ENCODE measurements at places on chromosomes 1 and 21. TPM values are rescaled to one million over a fixed set of nuclear protein-coding genes. Genes with fewer than 3 reads are reported as not detected.
A peak's percentile ranks its signal among the peaks of the same experiment; 100 is the strongest.

- no peak for DNase-seq
Measured at GRCh38 chr1:185585770-185586169, 148.4 kb upstream of the HMCN1 start.

DNA sequence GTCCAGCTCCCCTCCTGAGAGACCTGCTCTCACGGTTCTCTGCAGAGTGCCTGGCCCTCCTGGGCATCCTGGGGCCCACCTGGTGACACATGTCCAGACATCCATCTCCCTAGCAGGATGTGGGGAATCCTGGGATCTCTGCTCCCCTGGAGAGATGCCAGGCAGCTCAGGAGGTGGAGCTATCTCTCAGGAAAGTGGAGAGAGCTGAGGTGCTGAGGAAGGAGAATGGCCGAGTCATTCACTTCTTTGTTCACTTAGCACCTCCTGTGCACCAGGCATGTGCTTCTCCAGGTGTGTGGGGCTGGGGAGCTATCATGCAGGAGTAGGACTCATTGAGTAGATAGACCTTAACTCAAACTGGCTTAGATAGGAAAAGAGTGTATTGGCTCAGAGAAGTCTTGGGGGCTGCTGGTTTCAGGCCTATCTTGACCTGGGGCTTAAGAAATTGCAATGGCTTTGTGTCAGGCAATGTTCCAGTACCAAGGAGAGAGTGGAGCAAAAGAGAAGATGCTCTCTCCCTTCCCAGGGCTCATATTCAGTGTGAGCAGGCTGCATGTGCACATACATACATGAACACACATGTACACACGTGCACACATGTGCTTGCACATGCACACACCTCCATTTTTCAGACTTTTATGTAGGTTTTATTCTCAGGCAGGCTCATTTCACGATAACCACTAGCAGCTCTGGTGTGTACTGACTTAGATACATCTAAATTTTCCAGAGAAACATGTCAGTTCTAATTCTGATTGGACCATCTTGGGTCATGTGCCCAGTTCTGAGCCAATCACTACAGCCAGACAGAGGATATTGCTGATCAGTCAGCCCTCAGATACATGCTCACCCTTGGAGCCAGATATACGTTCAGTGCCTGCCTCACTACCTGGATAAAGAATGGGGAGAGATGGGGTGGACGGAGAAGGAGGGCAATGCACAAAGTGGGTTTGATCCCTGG is 437.6 kb downstream of the PTPRU start:
- no peak for DNase-seq

The SNAP47 gene
- total RNA-seq: 35.9 TPM

The MROH9 gene
- total RNA-seq: 0.27 TPM

DNA sequence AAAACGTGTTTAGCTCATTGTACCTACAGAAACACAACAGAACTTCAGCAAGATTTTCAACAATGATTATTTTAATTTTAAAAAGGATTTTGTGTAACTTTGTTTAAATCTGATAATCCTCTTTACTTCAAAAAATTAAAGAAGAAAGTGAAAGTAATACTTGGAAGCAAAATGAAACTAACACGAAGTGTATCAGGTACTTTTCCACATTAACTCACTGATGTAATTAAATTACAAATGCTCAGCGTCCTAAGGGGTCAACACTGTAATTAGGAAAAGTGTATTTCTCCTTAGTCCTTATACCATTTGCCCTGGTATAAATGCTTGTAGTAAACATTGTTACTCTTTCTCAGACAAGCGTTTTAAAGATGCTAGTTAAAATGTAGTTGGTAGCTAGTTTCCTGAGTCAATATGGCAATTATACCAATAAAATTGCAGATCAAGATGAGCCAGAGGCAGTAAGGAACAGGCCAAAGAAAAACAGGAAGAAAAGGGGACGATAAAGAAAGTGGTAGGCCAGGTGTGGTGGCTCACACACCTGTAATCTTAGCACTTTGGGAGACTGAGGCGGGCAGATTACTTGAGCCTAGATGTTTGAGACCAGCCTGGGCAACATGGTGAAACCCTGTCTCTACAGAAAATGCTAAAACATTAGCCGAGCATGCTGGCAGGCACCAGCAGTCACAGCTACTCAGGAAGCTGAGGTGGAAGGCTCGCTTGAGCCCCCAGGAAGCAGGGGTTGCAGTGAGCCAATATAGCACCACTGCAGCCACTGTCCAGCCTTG is 553.0 kb downstream of the SMYD3 start:
- DNase-seq: no peak

DNA sequence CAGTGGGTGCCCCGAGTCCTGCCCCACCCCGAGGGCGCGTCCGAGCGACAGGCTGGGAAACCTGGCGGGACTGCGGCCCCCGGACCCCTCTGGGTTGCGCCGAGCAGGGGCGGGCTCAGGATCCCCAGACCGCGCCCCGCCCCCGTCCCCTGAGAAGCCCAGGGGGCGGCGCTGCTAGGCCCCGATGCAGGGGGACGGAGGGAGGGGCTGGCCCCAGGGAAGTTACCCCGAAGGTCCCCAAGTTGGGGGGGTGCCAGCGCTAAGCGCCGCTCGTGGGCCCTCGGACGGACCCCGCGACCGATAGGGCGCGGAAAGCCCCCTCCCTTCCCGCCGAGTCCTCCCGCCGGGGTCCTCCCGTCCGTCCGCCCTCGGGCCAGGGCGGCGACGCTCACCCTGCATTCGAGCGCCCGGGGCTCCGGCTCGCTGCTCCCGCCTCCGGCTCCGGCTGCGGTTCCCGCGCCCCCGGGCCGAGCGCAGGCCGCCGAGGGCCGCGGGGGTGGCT is 414 bp downstream of the GPR153 start:
- DNase-seq: no peak

- peak; percentile 90 for DNase-seq
Measured at GRCh38 chr1:59994302-59995198, 68.0 kb upstream of the CYP2J2 start.

- DNase-seq: no peak
Measured at GRCh38 chr1:187551061-187551460, 722.3 kb downstream of the PLA2G4A start.

The ETS2 gene
- total RNA-seq: 62.6 TPM

DNA sequence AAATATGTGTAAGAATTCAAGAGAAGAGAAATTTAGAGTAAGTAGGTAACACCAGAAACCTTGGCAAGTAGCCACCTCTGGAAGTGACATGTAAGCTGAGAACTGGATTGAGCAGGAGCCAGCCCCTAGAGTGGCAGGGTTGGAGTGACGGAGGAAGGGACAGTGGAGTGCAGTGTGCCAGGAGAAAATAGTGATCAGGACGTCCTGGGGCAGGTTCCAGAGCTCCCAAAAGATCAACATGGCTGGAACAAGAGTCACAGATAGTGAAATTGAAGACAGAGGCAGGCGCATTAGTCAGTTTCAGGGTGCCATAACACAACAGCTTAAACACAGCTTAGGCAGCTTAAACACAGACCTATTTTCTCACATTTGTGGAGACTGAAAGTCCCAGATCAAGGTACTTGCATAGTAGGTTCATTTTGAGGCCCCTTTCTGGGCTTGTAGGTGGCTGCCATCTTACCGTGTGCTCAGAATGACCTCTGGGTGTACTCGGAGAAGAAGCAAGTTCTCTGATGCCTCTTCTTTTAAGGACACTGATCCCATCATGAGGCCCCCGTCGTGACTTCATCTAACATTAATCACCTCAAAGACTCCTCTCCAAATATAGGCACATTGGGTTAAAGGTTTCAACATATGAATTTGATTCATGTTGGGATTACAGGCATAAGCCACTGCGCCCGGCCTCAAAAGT is 37.2 kb downstream of the GNPAT start:
- DNase-seq: no peak

The GREM2 gene
- total RNA-seq: 2.0 TPM

The PLPPR5 gene
- total RNA-seq: not detected

The SH3BGR gene
- total RNA-seq: 6.2 TPM

The C1orf94 gene
- total RNA-seq: not detected

The NBPF20 gene
- total RNA-seq: 2.1 TPM

DNA sequence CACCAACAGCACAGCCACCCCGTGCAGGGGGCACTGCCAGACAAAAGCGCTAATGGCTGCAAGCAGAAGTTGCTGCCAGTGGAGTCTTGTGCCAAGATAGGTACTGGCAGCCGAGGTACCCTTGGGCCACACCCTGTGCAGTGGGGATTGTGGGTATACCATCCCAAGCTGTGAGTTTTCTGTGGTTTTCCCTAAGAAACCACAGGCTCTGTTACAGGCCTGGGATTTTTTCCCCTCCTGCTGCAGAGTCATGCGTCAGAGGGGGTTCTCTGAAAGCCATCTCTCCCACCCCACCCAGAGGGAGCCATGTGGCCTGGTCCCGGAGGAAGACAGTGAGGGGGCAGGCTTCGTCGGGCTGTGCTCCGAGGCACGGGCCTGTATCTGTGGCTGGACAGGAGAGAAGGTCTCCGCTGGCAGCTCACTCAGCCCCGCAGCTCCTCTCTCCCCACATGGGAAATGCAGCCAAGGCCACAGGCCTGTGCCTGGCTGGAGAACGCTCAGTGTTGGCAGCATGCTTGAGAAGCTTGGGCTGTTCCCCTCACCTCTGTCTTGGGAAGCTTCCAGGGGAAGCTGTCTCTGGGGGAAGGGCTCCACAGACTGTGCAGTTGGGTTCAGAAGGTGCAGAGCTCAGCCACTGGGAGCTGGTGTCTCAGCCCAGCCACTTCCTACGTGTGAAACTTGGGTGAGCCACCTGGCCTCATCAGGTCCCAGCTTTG is 42.5 kb downstream of the NEK2 start:
- DNase-seq: peak; percentile 60

DNA sequence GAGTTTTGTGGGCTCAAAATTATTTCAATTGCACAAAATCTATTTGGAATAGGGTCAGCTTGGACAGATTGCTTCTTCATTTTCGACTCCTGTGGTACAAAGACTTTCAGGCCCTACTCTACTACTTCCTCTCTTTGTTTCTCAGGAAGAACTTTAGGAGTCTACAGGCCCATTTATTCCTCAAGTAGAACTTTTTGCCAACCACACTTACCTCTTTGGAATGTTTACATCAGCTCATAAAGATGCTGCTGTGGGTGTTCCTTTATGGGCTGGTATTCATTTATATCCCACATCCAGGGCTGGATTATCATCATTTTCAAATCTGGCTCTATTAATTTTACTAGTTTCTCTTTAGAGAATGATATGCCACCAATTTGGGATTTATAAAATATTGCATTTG is 46.3 kb upstream of the TNFSF18 start:
- peak; percentile 13 for DNase-seq

GRCh38 chr21:31730712-31731055 is 1.2 kb downstream of the SCAF4 start:
- peak; percentile 40 for DNase-seq

GRCh38 chr1:66237722-66238479 is 296.1 kb upstream of the SGIP1 start:
- no peak for DNase-seq

- no peak for DNase-seq
Measured at GRCh38 chr1:245361065-245361464, 206.3 kb downstream of the KIF26B start.

The C1orf216 gene
- total RNA-seq: 27.2 TPM

The KCNK1 gene
- total RNA-seq: 2.9 TPM

The TRIM33 gene
- total RNA-seq: 37.4 TPM

The APCS gene
- total RNA-seq: not detected

- DNase-seq: no peak
Measured at GRCh38 chr1:6996371-6996770, 211.1 kb downstream of the CAMTA1 start.

Measured in fibroblast of the aortic adventitia (primary cell).